ENCODE measurements at places on chromosomes 2 and 18.

DNA sequence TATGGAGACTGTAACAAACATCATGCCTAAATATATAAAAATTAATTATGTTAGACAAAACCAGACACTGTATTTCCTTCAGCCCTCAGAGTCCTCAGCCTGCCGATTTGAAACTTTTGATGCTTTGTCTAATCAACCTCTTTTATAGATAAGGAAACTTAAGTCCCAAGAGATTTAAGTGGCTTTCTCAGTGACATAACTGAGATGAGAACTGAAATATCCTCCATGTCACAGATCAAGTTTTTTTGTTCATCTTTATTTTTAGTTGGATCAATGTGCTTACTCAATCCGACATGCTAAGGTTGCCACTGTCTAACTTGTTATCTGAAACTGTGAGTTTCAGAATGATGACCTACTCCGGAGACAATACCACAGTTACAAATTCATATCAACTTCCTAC is 72.3 kb downstream of the BARD1 start:
- no peak for DNase-seq

GRCh38 chr18:74268175-74268574 is 23.6 kb downstream of the CYB5A start:
- DNase-seq, result no peak

- DNase-seq, result no peak
Observed at GRCh38 chr2:27806311-27807059, 35.0 kb downstream of the MRPL33 start.

DNA sequence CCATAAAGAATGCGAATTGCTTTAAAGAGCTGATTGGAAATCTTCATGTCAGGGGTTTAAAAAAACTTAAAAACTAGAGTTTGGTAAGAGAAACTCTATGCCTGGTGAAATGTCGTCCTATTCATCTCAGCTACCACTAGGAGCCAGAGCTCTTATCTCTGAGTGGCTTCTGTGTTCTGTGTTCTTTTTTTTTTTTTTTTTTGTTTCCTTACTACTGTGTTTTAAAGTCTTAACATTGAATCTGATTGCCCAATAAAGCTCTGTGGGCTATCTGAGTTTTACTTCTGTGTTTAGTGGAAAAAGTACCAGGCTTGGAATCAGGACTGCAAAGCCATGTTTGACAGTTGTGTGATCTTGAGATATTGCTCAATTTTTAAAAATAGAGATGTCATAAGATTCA is 494.8 kb downstream of the RIT2 start:
- DNase-seq, result no peak

DNA sequence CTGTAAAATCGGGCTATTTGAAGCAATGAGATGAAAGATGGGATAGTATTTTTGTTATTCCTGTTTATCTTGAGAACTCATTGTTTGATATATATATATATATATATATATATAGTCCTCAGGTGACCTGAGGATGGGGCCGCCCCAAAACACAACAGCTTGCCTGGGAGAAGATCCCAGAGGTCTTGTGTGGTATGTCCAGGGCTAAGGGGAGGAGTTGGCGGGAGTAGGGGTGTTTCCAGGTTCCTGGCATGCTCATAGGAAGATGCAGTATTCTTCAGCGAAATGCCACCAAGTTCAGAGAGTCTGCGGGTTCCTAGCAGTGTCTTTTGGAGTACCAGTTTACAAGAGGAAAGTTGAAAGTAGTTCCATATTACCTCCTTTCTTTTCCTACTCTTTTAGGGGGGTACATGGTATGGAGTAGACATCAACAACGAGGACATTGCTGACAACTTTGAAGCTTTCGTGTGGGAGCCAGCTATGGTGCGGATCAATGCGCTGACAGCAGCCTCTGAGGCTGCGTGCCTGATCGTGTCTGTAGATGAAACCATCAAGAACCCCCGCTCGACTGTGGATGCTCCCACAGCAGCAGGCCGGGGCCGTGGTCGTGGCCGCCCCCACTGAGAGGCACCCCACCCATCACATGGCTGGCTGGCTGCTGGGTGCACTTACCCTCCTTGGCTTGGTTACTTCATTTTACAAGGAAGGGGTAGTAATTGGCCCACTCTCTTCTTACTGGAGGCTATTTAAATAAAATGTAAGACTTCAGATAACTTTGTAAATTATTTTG is 18.3 kb downstream of the CCT7 start:
- no peak for DNase-seq

DNA sequence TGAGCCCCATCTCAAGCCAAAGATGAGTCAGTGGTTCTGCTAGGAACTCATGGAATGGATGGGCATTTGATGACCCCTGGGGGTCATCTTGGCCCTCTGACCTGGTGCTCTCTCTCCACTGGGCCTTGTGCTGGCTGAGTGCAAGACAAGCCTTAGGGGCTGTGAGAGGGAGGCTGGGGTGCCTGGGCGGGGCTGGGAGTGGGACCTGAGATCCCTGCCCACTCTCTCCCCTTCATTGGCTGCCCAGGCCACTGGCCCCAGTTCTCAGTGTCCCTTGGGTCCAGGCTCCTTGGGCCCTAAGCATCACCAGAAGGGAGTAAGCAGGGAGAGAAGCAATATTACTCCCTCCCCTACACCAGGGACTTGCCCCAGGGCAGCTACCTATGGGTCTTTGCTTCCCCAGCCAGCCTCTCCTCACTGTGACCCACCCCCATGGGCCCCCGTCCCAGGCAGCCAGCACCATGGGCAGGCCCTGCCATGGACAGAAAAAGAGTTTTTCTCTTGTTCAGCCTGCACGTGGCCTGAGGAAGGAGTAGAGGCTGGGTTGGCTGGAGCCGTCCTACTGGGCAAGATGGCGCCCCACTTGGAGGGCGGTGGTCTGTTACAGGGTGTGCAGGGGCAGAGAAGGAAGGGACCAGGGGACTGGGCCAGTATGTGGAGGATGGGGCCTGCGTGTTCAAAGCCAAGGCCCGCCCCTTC is 33.6 kb downstream of the ATOH8 start:
- DNase-seq, result no peak

GRCh38 chr18:3624546-3624934 is 174.6 kb downstream of the TGIF1 start:
- DNase-seq, result no peak

- DNase-seq, result no peak
Observed at GRCh38 chr18:39414009-39414700, 1848.6 kb upstream of the CELF4 start.

DNA sequence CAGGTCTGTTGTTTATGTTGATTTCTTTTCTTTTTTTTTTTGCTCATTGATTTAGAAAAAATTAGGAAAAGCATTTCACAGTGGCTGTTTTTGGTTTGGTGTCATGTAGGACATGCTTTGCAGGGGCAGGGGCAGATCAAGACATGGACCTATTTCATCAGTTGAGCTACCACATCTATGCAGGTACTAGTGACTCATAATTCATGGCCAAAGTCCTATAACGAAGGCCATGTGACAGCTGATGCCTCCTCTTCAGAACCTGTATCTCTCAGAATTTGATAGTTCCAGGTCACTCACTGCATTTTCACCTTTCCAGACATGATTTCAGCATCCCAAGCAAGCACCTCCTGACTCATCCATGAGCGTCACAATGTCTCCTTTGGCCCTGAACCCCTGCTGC is 195.8 kb downstream of the ALK start:
- no peak for DNase-seq

- DNase-seq, result no peak
Observed at GRCh38 chr2:109272461-109272860, 143.5 kb downstream of the SH3RF3 start.

- no peak for DNase-seq
Observed at GRCh38 chr2:148058641-148059040, 37.8 kb downstream of the MBD5 start.

DNA sequence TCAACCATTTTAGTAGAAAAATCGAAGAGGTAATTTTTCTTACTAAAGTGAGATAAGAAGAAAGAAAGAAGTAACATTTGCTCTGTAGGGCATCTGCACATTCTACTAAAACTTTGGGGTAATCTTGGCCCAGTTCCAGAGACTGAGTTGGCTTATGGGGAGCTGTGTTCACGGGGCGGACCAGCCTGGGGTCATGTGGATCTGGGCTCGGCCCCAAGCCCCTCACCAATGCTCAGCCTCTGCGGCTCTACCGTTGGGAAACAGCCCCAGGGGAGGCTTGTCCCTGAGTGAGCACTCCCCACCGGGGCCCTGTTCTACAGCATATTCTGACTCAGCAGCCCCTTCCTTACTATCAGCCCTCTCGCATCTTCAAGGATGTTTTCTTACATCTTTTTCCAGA is 132.3 kb downstream of the RTP5 start:
- DNase-seq, result no peak

DNA sequence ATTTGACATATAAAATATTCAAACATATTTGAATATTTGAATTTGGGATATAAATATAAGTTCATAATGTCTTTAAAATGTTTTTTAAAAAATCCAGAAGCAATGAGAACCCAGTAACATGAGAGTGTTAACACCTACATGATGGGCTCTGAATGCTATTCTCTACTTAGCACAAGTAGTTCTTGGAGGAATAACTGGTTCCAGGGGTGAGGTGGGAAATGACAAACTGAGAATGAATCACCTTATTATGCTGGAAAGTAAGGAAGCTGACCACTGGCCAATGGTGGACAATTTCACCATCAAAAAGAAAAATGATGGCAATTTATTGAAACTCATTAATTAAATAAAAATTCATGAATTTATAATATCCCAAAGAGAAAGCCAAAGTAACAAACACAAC is 79.6 kb upstream of the NABP1 start:
- no peak for DNase-seq

Measured in activated CD8-positive, alpha-beta memory T cell treated with anti-CD3 and anti-CD28 coated beads for 4 hours (primary cell).